ENCODE measurements at places on chromosomes 4 and X.

DNA sequence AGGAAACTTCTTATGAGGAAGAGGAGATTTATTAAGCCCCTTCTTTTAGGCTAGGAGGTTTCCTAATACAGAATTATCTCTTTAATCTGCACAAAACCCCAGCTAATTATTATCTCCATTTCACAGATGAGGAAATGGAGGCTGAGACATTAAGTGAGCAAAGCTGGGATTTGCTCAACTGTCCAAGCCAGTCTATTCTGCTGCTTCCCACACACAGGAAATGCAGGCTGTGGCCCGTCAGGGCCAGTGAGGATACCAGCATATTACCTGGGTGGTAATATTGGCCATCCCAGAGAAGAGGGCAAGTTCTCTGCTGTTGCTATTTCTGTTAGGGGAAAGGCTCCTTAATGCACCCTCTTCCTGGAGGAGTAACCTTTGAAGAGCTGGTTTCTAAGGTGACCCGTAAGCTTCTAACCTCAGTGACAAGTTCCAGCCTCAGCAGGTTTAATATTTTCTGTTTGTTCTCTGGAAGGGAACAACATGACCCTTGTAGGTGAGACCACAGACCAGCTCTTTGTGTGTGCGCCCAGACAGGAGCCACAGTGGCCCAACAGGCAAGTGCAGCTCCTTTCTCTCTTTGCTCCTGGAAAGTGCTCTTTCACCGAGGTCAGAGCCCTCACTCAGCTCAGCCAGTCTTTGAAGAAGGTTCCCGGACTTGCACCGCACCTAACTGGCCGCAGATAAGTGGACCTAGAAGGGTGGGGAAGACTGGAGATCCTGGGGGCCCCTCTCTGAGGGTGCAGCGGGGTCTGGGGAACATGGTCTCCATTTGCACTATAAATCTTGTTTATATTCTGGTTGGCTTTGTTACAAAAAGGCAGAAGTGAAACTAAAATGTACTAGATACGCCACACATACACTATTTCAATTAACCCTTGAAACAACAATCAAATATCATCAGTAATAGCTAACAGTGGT is 35.5 kb downstream of the TBC1D9 start:
- DNase-seq = no peak

DNA sequence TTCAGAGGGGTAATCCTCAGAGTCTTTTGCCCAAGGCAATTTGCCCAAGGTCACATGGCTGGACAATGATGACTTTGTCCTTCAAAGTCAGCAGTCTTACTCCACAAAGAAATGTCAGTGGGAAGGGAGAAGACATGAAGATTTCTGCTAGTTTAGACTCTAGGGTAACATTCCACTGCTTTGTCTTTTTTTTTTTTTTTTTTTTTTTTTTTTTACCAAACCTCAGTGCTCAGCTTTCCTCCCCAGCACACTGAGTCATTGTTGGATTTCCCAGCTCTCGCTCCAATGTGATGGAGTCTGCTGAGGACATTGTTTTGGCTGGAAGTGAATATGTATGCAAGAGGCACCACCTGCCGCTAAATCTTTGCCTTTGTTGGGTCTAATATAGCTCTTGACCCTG is 7.2 kb upstream of the C1QTNF7 start:
- DNase-seq = no peak

DNA sequence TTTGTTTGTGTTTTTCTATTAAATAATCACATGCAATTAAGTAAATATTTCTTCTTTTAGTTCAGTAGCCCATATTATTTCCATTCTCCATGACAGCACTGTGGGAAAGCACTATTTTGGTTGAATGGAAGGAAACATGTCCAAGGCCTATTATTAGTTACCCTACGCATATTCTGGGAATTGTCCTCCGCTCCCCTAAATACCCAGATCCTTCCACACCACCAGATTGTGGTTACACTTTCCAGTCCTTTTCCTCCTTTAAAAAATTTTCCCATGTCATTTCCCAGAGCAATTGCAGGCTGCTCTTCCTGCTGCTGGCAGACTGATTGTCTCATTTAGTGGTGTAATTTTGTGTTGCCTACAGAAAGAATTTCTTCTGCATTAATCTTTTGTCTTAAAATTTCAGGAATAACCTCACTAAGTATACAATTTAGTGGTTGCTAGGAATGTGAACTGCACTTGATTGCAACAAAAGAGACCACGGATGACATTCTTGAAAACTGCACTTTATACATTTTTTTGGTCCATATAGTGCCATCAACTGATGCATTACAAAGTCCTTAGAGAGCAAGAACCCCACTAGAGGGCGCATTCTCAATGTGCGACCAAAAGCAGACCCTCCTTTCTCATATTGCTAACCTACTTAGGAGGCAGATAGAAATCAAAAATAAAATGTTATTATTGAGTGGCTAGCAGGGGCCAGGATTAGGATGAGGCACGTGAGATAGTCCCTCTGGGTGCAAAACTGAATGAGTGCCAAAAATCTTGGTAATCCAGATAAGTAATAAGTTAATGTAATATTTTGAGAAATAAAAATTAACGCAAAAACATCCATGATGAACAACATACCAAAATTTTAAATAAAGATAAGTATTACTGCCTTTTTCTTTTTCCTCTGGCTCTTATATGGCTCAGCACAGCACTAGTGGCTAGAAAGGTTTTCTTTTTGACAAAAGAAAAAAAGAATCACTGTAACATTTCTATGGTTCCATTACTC is 98.8 kb upstream of the IQCM start:
- DNase-seq = no peak

DNA sequence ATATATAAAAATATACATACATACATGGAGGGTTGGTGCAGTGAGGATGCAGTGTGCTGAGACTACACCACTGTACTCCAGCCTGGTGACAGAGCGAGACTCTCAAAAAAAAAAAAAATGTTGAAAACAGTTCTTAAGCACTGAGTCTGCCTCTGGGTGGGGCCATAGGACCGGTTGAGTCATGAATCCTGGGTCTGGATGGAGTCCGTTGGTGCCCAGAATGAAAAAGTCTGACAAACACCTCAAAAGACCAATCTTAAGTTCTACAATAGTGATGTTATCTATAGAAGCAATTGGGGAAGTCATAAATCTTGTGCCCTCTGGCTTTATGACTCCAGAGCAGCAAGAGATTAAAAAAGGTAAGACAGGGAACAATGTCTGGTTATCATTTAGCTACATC is 70.4 kb downstream of the FGFBP1 start:
- DNase-seq = no peak

All from activated CD8-positive, alpha-beta memory T cell treated with anti-CD3 and anti-CD28 coated beads for 24 hours (primary cell).